Erythroblast (primary cell): ENCODE measurements at places on chromosomes 5 and 9.

- no peak for DNase-seq
These were observed 105.1 kb downstream of the CEMIP2 start for GRCh38 chr9:71663216-71663615.

DNA sequence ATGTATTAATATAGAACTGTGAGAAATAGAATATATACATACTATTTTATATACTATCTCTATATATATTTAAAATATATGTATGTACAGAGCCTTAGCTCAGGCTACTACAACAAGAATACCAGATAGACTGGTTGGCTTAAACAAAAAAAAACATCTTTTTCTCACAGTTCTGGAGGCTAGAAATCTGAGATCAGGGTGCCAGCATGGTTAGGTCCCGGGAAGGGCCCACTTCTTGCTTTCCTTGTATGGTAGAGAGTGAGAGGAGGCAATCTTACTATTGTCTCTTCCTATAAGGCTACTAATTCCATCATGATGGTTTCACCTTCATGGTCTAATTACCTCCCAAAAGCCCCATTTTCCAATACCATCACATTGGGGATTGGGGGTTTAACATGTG, 613.0 kb downstream of the ZNF608 start:
- no peak for DNase-seq

DNA sequence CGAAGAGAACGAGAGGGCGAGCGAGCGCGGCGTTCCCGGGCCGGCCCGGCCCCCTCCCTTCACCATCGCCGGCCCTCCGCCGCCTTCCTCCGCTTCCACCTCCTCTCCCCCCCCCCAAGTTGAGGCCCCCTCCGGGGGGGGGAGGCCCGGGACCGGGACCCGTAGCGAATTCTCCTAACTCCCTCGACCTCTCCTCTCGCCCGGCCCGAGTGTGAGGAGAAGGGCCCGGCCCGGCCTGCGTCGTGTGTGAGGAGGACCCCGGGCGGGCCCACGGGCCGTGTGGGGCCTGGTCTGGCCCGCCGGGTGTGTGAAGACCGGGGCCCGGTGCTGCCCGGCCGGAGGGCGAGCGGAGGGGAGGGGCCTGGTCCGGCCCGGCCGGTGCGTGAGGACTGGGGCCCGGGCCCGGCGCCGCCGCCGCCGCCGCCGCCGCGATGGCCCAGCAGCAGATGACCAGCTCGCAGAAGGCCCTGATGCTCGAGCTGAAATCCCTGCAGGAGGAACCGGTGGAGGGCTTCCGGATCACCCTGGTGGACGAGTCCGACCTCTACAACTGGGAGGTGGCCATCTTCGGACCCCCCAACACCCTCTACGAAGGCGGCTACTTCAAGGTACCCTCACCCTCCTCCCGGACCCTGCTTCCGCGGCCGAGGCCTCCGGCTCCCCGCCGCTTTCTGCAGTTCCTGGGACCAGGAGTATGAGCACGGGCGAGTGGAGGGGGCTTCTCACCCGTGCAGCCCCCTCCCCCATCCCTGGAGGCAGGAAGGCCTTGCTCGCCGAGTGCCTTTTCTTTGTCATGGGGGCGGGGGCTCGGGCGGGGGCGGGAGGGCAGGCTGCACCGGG, 587 bp downstream of the UBE2R2 start:
- DNase-seq, result peak; percentile 75

DNA sequence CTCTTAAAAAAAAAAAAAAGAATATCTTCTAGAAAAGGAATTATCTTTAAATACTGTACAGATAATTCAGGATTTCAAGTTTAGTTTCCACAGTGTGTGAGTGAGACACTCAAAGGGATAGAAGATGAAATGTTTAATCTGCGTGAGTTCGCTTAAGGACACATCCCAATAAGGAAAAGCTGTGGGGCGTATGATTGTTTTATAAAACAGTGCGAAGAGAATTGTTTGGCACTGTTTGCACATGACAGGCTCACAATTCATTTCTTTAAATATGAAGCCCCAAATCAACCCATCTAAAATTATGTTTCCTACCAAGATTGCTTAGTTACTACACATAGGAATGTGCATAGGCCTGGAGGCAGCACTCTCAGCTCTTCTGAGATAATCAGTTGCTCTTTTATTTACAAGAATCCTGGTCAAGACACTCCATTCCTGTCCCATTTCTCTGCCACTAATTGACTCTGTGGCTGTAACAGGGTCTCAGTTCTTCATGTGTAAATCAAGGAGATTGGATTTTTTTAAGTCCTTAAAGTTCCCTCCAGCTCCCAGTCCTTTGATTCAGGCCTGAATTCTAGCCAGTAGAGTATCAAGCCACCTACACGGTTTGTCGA, 60.1 kb downstream of the BHMT start:
- no peak for DNase-seq

DNA sequence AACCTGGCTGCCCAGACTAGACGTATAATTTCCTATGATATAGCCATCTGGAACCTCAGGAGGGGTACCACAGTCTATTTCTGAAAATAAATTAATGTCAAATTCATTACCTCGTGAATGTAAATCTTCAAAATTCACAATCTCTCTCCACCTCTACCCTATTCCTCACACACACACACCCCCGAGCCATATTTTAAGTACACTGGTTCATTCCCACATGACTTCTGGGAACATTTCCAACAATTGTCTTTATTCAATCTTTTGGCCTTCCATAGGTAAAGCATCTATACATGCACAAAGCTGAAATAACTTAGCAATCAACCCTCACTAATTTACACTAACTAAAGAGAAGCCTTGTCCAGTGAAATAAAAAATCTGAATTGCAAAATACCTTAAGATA, 32.7 kb downstream of the SUSD1 start:
- DNase-seq, result no peak

GRCh38 chr5:16131878-16132277, 47.7 kb downstream of the MARCHF11 start:
- no peak for DNase-seq

GRCh38 chr5:39783756-39784421, 359.1 kb upstream of the DAB2 start:
- no peak for DNase-seq

DNA sequence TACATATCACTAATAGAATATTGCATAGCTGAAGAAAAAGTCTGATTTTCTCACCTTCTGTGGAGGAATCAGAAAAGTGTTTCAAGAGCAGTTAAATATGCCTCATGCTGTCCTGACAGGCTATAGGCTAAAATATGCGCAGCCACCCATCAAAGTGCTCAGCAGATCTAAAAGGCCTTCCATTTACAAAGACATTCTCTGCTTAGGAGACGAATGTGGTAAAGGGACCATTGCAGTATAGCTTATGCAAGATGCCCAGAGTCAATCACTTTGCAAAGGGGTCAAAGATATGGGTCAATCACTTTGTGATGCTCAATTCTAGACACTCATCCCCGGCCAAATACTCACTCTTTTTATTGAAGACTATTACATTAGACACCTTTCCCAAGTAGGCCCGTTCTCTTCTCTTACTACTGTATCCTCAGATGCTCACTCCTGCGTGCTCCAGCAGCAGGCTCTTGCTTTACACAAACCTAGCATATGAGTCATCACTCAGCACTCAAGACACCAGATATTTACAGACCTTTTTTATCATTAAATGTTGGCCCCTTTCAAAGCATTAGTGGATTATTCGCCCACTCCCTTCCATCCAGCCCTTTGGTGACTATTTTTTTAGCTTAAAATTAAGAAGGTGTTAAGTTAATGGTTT, 568.2 kb upstream of the CDH18 start:
- DNase-seq, result no peak

DNA sequence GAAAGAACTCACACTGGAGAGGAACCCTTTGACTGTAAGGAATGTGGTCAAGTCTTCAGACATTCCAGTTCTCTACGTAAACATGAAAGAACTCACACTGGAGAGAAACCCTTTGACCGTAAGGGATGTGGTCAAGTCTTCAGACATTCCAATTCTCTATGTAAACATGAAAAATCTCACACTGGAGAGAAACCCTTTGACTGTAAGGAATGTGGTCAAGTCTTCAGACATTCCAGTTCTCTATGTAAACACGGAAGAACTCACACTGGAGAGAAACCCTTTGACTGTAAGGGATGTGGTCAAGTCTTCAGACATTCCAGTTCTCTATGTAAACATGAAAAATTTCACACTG, 32.6 kb downstream of the MAPK9 start:
- peak; percentile 5 for DNase-seq

- DNase-seq, result no peak
These were observed 227.0 kb downstream of the DRD1 start for GRCh38 chr5:175216991-175217390.

DNA sequence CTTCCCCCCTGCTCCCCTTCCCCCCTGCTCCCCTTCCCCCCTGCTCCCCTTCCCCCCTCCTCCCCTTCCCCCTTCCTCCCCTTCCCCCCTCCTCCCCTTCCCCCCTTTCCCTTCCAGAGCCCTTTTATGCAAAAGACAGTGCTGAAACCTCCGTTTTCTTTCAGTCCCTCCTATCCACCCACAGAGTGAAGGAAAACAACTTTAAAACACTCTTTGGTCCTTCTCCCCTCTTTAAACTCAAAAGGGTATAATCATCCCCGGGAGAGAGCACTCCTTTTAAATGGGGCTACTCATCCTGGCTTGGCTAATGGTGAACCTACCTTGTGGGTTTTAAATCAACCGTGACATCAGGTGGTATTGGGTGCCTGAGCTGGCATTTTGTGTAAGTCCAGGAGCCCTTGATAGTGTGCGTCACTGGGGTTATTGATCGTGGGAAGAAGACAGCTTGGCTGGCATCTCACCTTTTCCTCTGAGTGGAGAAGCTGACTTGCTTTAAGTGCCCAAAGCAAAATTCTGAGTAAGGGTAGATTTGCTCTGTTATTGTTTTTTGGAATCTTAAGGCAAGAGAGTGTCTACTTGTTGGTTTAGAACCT, 2.7 kb downstream of the LARP1 start:
- DNase-seq, result peak; percentile 71
